ENCODE measurements at places on chromosomes 7 and 10. TPM values are rescaled to one million over a fixed set of nuclear protein-coding genes. Genes with fewer than 3 reads are reported as not detected.

DNA sequence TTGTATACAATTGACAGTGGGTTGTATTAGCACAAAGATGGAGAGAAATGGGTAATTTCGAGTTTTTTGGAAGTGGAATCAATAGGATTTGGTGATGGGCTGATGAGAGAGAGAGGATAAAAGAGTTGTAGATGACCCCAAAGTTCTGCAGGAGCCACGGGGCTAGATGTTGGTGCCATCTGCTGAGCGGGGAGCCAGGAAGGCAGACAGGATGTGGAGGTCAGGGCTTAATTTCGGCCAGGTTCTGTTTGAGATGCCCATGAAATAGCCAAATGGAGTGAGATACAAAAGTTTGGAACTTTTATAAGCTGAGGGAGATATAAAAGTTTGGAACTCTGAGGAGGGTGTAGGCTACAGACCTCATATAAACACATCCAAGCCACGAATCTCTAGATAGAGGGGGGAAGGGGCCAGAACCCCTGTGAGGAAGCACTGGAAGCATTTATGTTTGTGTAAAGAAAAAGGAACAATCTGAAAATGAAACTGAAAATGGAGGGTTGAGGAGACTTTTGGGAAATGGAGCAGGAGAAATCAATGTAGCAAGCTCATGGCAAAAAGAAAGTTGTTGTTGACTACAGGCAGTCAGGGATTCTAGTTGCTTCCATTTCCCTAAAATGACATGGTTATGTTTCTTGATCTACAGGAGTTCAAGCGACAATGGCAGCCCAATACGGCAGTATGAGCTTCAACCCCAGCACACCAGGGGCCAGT lies 2.2 kb downstream of the GIMAP4 start:
- H3K27me3 ChIP-seq = no peaks in the 10 kb centered on the region
- H3K27ac ChIP-seq = peak overlapping the region; percentile 84
- H3K4me3 ChIP-seq = peak overlapping the region; percentile 92

DNA sequence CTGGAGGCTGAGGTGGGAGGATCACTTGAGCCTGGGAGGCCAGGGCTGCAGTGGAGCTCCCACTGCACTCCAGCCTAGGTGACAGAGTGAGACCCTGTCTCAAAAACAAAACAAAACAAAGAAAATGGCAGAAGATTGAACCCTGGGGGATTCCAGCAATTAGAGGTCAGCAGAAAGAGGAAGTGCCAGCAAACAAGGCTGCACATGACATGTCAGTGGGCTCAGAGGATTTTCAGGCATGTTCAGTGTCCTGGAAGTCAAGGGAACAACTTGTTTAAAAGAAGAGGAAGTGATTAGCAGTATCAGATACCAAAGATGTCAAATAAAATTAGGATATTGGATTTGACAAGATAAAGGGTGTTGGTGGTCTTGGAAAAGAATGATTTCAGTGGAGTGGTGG lies 32.3 kb downstream of the RAB18 start:
- no peak overlapping the region for H3K27ac ChIP-seq
- no peak for DNase-seq
- H3K4me1 ChIP-seq = no peaks in the 10 kb centered on the region
- H3K36me3 ChIP-seq = peaks cover 24% of the 10 kb centered on the region
- H3K4me3 ChIP-seq = no peak overlapping the region

GRCh38 chr7:118152149-118152548 lies 31.8 kb upstream of the LSM8 start:
- H3K4me1 ChIP-seq = no peaks in the 10 kb centered on the region
- no peaks in the 10 kb centered on the region for H3K36me3 ChIP-seq
- H3K27me3 ChIP-seq = peaks cover 3% of the 10 kb centered on the region
- H3K27ac ChIP-seq = no peak overlapping the region
- no peak overlapping the region for H3K4me3 ChIP-seq

- H3K27me3 ChIP-seq = no peaks in the 10 kb centered on the region
- no peaks in the 10 kb centered on the region for H3K36me3 ChIP-seq
- no peak overlapping the region for H3K27ac ChIP-seq
- H3K4me3 ChIP-seq = no peak overlapping the region
- H3K4me1 ChIP-seq = no peaks in the 10 kb centered on the region
- no peak for DNase-seq
Measured at GRCh38 chr10:67723601-67724000, 27.6 kb upstream of the CTNNA3 start.

Gene ADRB1
- polyA plus RNA-seq = not detected

DNA sequence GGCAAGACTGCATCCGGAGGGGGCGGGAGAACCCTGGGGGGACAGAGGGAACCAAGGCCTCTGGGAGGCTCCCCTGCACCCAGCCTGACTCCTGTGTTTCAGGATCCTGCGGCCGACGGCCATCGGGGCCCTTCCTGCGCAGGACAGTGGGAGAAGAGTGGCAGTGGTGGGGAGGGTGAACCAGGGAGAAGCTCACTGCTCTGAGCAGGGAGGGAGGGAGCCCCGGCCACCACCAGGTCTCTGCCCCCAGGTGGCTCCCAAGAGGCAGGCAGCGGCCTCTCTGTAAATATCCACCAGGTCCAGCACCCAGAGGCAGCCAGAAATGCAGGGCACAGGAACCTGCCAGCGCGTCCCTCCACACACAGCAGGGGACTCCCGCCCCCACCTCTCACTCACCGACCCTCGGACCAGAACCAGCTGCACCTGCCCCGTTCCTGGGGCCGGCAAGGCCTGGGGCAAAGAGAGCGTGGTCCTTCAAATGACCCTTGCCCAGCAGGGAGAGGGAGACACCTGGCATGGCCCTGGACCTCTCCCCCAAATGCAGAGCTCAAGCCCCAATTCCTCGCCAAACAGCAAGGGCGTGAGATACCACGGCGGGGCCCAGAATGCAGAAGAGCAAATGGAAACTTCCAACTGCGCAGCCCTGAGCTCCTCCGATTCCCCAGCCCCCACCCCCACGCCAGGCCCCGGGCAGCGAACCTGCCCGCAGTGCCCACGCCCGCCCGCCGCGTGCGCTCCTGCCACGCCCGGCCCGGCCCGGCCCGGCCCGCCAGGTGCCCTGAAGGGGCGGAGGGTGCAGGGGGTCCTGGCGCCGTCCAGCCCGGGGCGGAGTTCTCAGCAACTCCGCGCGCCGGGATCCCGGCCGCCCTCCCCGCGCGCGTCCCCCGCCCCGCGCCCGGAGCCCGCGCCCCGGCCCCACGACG lies 805 bp downstream of the RASGEF1A start:
- no peaks in the 10 kb centered on the region for H3K27me3 ChIP-seq
- H3K27ac ChIP-seq = no peak overlapping the region
- peak overlapping the region; percentile 53 for H3K4me3 ChIP-seq
- no peaks in the 10 kb centered on the region for H3K36me3 ChIP-seq

Gene NRCAM
- 2.1 TPM for polyA plus RNA-seq

DNA sequence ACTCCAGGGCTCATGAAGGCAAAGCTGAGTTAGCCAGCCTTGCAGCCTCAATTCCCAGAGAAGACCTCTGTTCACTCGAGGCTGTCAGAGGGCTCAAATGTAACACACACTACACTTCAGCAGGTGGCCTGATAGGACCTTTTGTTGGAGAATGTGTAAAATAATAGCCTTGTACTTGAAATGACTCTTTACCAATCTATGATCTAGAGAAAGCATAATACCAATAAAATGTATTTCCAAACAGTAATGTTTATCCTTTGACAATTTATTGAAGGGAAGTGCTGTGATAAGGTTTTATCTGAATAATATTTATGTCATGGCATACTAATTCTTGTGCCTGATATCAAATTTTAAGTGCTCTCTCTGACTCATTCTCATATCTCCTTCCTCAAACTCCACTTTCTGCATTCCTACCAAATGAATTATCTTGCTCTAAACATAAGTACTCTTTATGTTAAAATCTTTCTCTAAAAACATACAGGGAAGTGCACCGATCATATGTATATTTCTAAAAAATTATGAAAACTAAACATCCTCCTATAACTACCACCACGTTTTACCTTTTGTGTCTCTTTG lies 20.9 kb downstream of the CYP3A7 start:
- no peak for DNase-seq
- H3K27me3 ChIP-seq = no peaks in the 10 kb centered on the region
- no peak overlapping the region for H3K4me3 ChIP-seq
- no peaks in the 10 kb centered on the region for H3K4me1 ChIP-seq
- H3K36me3 ChIP-seq = peaks cover 2% of the 10 kb centered on the region

Gene LMOD2
- 0.13 TPM for polyA plus RNA-seq

DNA sequence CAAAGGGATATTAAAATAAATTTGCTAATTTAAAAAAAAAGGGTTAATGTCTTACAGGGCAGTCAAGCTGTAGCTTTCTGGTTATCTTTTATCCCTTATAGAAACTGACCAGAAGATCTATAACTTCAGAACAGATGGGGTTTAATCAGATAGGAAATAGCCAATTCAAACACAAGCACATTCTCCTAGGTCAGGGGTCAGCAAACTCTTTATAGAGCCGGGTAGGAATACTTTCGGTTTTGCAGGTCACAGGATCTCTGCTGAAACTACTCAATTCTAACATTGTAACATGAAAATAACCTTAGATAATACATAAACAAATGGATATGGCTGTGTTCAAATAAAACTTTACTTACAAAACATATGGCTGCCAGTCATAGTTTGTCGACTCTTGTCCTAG lies 479.8 kb downstream of the ADRA2A start:
- no peak overlapping the region for H3K27ac ChIP-seq
- H3K4me1 ChIP-seq = no peaks in the 10 kb centered on the region
- no peak overlapping the region for H3K4me3 ChIP-seq
- no peak for DNase-seq

Gene FAM25A
- polyA plus RNA-seq = not detected

GRCh38 chr7:158805414-158805813 lies 23.9 kb downstream of the ESYT2 start:
- no peak overlapping the region for H3K27ac ChIP-seq
- H3K27me3 ChIP-seq = no peaks in the 10 kb centered on the region

GRCh38 chr7:40629891-40630290 lies 495.1 kb downstream of the SUGCT start:
- no peaks in the 10 kb centered on the region for H3K36me3 ChIP-seq
- H3K4me3 ChIP-seq = no peak overlapping the region
- H3K27me3 ChIP-seq = no peaks in the 10 kb centered on the region
- H3K4me1 ChIP-seq = no peaks in the 10 kb centered on the region

GRCh38 chr10:13117841-13118783 lies 18.1 kb downstream of the OPTN start:
- peaks cover 9% of the 10 kb centered on the region for H3K4me1 ChIP-seq
- peaks cover 27% of the 10 kb centered on the region for H3K36me3 ChIP-seq
- no peak for DNase-seq
- no peak overlapping the region for H3K27ac ChIP-seq
- H3K27me3 ChIP-seq = no peaks in the 10 kb centered on the region

GRCh38 chr10:76649723-76650127 lies 987.9 kb downstream of the KCNMA1 start:
- H3K27me3 ChIP-seq = no peaks in the 10 kb centered on the region
- H3K36me3 ChIP-seq = no peaks in the 10 kb centered on the region
- H3K4me3 ChIP-seq = no peak overlapping the region

- H3K27me3 ChIP-seq = no peaks in the 10 kb centered on the region
- no peak overlapping the region for H3K4me3 ChIP-seq
- no peaks in the 10 kb centered on the region for H3K36me3 ChIP-seq
- H3K4me1 ChIP-seq = no peaks in the 10 kb centered on the region
- H3K27ac ChIP-seq = no peak overlapping the region
Measured at GRCh38 chr10:129325893-129326292, 141.1 kb upstream of the MGMT start.

- no peak overlapping the region for H3K27ac ChIP-seq
- no peaks in the 10 kb centered on the region for H3K27me3 ChIP-seq
- no peaks in the 10 kb centered on the region for H3K4me1 ChIP-seq
- H3K36me3 ChIP-seq = no peaks in the 10 kb centered on the region
- H3K4me3 ChIP-seq = no peak overlapping the region
- no peak for DNase-seq
Measured at GRCh38 chr7:28685644-28686417, 272.3 kb downstream of the TRIL start.

- no peak overlapping the region for H3K4me3 ChIP-seq
- DNase-seq = peak; percentile 9
- H3K27me3 ChIP-seq = no peaks in the 10 kb centered on the region
- H3K36me3 ChIP-seq = no peaks in the 10 kb centered on the region
Measured at GRCh38 chr7:17640730-17641377, 299.4 kb downstream of the SNX13 start.

GRCh38 chr10:65194555-65194954 lies 1673.4 kb downstream of the REEP3 start:
- DNase-seq = no peak
- no peaks in the 10 kb centered on the region for H3K27me3 ChIP-seq
- H3K4me3 ChIP-seq = no peak overlapping the region
- H3K27ac ChIP-seq = no peak overlapping the region

DNA sequence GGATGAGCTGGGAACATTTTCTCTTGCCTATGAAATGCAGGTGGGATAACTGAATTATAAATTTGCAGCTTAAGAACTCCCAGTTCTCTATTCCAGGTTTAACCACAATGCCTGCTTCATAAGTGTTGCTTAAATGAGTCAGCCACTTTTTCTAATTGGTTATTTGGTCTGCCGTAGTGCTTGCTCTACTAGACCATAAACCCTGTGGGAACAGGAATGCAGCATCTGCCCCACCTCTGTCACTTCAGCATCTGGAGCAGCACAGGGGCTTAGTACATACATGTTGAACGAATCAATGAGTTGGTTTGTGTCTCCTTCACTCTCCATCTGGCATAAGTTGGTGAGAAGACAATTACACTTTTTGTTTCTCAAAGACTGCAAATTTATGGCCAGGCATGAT lies 95.2 kb upstream of the PTER start:
- no peaks in the 10 kb centered on the region for H3K27me3 ChIP-seq
- H3K27ac ChIP-seq = no peak overlapping the region
- no peaks in the 10 kb centered on the region for H3K36me3 ChIP-seq
- no peak for DNase-seq
- H3K4me3 ChIP-seq = no peak overlapping the region
- no peaks in the 10 kb centered on the region for H3K4me1 ChIP-seq

DNA sequence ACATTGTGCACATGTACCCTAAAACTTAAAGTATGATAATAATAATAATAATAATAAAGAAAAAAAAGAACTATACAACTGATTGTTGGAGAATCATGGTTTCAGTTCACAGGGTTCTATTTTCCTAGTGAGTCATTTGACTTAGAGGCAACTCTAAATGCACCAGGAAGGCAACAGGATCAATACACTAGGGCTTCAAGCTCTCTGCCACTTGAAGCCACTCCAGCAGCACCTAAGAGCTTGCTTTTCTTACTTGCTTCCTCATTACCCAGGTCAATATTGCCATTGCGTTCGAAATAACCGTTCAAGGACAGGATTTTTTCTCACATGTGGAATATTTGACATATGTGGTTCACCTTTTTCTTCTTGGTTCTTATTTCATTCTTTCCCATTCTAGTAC lies 189.7 kb downstream of the GRM3 start:
- H3K4me1 ChIP-seq = no peaks in the 10 kb centered on the region
- H3K27me3 ChIP-seq = no peaks in the 10 kb centered on the region
- no peak overlapping the region for H3K27ac ChIP-seq
- DNase-seq = no peak
- no peaks in the 10 kb centered on the region for H3K36me3 ChIP-seq

Gene HMX3
- polyA plus RNA-seq = not detected

- H3K4me1 ChIP-seq = no peaks in the 10 kb centered on the region
- no peak for DNase-seq
- no peak overlapping the region for H3K4me3 ChIP-seq
- no peaks in the 10 kb centered on the region for H3K27me3 ChIP-seq
- no peak overlapping the region for H3K27ac ChIP-seq
Measured at GRCh38 chr10:88791924-88792323, 10.6 kb upstream of the LIPM start.
